Activated CD4-positive, alpha-beta T cell treated with anti-CD3 and anti-CD28 coated beads, Interleukin-2, amount 10 ng/mL, durations not matched to agents 24 days and 14 days (primary cell): ENCODE measurements at places on chromosomes 5 and 9. TPM values are rescaled to one million over a fixed set of nuclear protein-coding genes. Genes with fewer than 3 reads are reported as not detected.

The MARCHF3 gene
- total RNA-seq, result 2.3 and 4.2 TPM in 2 replicates

GRCh38 chr5:176611435-176611834, 1.5 kb upstream of the GPRIN1 start:
- DNase-seq, result peak; percentile 91

- no peak for DNase-seq
These were observed 63.9 kb downstream of the ADAMTS12 start for GRCh38 chr5:33827885-33828284.

- DNase-seq, result peak; percentile 75
These were observed 16.3 kb downstream of the KLF9 start for GRCh38 chr9:70398145-70398556.

DNA sequence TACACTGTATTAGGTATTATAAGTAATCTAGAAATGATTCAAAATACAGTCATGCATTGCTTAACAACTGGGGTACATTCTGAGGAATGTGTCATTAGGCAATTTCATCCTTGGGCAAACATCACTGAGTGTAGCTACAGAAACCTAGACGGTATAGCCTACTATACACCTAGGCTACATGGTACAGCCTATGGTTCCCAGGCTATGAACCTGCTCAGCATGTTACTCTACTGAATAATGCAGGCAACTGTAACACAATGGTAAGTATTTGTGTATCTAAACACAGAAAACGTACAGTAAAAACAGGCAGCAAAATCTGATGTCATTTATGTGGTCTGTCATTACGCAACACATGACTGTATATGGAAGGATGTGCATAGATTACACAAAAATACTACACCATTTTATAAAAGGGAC, 96.8 kb downstream of the RAPGEF6 start:
- DNase-seq, result peak; percentile 63

DNA sequence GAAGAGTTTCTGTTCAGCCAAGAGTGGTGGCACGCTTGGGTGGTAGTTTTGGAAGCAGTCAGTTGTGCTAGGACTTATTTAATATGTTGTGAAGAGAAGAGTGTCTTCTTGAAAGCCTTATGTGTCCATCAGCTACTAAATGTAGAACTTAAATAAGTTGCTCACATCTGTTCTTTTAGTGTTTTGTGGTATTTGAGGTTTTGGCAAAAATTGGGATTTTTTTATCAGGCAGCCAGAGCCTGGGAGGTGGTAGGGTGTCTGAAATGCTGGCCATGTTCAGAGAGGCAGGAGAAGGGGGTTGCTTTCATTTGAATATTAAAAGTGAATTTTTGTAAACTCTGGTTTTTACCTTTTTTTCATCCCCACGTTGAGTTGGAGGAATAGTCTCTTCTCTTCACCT, 24.2 kb upstream of the ZBTB34 start:
- DNase-seq, result no peak

DNA sequence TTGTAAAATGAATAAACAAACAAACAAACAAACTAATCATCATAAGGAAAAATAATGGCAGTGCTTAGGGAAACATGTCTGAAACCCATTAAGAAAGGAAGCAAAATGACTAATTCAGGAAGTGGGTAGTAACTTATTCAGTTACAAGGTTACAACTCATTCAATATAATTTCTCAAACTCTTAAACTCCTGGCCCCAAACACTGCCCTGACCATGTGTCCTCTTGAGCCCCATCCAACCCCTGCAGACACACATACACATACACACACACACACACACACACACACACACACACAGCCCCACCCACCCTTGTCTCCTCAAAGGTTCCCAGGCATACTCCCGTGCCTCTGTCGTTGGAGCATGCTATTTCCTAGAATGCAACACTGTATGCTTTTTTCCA, 193.9 kb downstream of the SEC61B start:
- DNase-seq, result no peak

DNA sequence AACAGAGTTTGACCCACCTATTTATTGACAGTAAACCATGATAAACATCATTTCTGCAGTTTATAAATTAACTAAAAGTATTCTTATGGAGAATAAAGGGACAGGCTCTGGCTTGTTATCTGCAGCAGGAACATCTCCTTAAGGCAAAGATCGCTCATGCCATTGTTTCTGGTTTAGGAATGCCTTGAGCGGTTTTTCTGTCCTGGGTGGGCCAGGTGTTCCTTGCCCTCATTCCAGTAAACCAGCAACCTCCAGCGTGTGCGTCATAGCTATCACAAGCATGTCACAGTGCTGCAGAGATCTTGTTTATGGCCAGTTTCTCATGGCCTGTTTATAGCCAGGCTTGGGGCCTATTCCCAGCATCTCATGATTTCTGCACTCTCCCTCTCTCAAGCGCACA, 521.7 kb downstream of the HINT1 start:
- no peak for DNase-seq

GRCh38 chr5:122498163-122498562, 186.1 kb downstream of the SNCAIP start:
- DNase-seq, result peak; percentile 14

GRCh38 chr9:9202276-9202675, 1402.7 kb upstream of the DMAC1 start:
- DNase-seq, result no peak

- no peak for DNase-seq
These were observed at the start of the genes BHMT2 and DMGDH for GRCh38 chr5:79069488-79070349. Gene BHMT2 (plus strand): TSS chr5:79069767. CDS start chr5:79069783, 16 bp downstream. Gene DMGDH (minus strand): TSS chr5:79069674. CDS start chr5:79069620, 54 bp downstream.

DNA sequence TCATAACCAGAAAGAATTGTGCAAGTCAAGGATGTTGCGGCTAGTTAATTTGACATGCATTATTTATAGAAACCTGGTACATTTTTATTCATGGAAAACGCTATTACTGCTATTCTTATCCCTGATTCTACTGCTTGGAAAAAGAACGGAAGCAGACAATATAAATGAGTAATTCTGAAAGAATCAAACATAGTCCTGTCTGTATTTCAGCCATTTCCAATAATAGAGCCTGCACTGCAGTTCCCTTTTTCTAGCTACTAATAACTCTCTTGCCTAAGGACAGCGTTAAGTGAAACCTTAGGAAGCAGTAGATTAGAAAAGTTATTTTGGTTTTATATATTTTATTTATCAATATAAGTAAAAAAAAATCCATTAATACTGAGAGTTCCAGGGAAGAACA, 414.9 kb downstream of the CYLC2 start:
- DNase-seq, result no peak

The CETN3 gene
- 39.4 and 40.0 TPM in 2 replicates for total RNA-seq

DNA sequence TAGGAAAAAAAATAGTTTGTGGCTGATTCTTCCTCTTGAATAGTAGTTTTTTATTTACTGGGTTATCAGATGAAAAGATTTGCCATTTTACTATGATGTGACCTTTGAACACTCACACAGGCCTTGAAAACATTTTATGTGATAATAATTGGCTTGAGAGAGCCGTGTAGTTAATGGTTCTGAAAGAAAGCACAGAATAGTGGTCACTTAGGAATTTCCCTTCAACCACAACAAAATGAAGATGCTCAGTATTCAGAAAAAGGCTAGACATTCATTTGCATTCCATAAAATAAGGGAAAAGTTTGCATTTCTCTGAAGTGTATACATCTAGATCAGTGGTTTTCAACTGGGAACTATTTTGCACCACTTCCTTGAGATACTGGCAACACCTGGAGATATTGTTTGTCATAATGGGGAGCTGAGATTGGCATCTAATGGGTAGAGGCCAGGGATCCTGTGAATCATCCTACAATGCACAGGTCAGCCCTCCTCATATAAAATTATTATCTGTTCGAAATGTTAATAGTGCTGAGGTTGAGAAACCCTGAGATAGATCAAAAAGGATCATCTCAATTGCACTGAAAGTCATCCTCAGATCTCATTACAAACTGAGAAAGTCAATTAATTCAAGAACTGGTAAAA, 446.4 kb upstream of the CCNG1 start:
- DNase-seq, result no peak

DNA sequence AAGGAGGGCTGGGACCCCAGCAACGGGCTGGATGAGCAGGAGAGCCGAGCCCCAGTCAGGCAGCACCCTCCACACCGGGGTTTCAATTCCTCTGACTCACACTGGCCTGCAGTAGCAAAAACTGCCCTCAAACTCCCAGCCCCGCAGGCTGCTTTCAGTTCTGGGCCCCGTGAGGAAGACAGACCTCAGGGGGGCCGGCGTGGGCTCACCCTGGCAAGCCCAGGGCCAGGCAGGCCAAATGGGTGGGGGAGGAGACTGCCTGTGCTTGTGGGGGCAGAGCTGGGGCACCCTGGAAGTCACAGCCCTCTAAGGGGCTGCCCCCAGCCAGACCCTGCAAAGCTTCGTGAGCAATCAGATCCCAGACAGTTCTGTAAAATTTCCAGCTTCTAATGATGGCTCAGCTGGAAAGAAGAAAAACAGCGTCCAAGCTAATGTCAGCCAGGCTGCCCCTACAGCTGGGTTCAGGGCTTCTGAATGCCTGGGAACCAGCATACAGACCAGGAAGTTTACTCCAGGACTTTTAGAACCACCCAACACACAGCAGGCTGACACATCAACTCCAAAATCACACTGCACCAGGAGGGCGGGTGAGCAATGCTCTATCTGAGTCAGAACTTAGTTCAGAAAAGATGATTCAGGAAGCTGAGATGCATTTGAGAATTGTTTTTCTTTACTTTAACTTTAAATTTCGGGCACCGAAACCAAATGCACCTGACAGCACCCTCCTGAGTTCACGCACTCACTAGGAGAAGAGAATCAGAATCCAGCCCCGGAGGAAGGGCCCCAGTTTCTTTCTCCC, 34.7 kb downstream of the LPCAT1 start:
- no peak for DNase-seq

- no peak for DNase-seq
These were observed 800 bp upstream of the KCNN2 start for GRCh38 chr5:114360816-114361723.

- DNase-seq, result no peak
These were observed 47.4 kb downstream of the ANKRD33B start for GRCh38 chr5:10611290-10611689.

GRCh38 chr5:157598350-157598936, 22.9 kb upstream of the ADAM19 start:
- no peak for DNase-seq
